ENCODE measurements at places on chromosomes 16 and 17. TPM values are rescaled to one million over a fixed set of nuclear protein-coding genes. Genes with fewer than 3 reads are reported as not detected.

- no peak for DNase-seq
Observed at GRCh38 chr17:66527335-66527734, 224.9 kb downstream of the PRKCA start.

GRCh38 chr17:74220946-74221818 is 7.8 kb downstream of the TTYH2 start:
- DNase-seq: no peak

DNA sequence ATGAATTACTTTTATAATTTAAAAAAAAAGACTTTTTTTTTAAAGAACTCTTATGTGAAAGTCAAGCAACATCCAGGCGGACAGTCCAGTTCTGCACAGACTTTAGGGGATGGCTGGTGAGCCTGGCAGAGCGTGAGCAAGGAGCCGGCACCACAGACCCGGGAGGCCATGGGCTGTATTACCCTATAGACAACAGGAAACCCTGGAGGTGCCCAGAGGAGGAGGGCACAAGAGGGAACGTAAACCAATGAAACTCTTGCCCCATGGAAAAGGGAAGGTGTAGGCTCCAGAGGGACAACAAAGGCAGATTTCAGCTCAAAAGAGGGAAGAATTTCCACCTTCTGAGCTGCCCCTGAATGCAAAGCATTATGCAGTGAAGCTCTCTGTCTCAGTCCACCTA is 25.5 kb upstream of the RPH3AL start:
- DNase-seq: no peak

- no peak for DNase-seq
Observed at GRCh38 chr16:50516401-50516800, 31.8 kb upstream of the NKD1 start.

DNA sequence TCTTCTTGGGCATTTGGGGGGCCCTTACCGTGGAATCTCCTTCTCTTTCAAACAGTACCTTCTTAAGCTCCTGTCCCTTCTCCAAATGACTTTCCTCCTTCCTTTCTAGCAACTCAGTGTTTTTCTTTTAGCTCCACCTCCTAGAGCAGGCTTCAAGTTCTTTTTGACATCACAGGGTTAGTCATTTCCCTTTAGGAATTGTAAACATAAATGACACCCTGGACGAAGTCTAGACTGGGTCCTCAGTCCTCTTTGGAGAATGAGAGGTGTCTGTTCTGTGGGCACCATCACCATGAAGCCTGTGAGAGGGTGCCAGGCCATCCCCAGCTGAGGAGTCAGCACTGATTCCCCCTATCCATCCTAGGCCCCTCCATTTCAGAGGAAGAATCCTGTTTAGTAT is 94.7 kb downstream of the SALL1 start:
- DNase-seq: no peak

DNA sequence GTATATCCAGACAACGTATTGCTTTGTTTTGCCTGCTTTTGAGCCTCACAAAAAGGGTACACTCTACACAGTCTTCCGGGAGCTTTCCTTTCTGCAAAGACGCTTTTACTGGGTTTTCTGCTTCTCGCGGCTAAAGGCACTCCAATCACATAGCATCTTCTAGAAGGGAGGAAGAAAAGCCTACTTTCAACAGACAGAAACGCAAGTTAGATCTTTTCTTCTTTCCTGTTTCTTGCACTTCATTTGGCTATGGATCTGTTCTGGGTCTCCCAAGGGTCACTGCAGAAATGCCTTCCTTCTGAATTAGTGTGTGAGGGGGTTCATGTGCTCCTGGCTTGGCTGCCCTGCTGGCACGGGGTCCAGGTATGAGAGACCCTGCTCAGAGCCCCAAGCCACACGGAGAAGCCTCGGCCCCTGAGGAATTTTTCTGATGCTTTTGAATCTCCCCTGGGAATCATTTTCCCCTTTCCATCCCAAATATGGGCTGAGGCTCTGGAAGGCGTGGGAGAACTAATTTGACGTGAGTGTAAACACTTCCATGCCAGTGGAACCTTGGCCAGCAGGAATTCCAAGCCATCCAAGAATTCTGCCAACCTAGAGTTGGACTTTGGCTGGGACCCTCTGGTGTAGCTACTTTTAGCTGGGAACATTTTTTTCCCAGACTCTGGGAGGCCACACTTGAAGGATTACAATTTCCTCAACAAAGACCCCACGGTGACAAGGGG is 49.6 kb upstream of the NKD1 start:
- DNase-seq: no peak

DNA sequence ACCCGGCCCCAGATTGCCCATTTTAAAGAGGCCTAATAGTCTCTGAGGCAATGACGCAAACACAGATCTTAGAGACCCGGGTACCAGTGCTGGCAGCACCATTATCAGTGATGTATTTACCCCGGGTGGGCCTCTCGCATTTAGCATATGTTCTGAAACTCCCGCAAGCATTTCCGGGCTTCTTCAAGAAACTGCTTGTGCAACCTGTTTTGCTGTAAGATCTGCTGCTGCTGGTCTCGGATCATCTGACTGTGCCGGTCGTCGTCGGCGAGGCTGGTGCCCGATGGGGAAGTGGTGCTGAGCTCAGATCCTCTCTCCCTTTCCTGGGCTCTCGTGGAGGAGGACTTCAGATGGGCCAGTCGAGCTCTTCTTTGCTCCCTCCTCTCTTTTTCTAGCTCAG is 12.5 kb downstream of the CEP295NL start:
- peak; percentile 46 for DNase-seq

GRCh38 chr16:79798416-79799053 is 198.0 kb upstream of the MAF start:
- no peak for DNase-seq

DNA sequence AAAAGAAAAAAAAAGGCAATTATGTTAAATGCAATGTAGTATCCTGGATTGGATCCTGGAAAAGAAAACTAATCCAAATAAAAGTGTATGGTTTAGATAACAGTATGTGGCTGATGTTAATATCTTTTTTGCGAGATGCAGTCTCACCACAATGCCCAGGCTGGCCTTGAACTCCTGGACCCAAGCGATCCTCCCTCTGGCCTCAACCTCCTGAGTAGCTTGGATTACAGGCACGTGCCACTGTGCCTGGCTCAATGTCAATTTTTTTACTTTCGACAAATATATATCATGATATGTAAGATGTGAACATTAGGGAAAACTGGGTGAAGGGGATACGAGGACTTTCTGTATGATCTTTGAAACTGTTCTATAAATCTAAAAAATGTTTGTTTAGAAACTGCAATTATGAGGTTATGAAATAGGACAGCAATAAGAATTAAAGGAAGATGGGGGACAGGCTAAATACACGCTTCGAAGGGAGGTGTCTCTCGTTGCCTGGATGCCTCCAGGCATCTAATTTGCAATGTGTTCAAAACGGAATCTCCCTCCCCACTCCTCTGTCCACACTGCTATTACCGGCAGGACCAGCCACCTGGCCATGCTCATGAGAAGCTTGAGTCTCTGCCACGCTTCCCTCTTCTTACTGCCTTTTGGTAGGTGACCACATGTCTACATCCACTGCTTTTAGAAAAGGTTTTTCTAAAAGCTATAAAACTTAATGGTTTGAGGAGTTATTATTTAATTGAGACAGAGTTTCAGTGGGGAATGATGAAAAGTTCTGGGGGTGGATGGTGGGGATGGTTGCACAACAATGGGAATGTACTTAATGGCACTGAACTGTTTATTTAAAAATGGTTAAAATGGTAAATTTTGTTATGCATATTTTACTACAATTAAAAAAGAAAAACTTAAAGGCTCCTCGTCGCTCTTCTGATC is 15.2 kb downstream of the UBE2O start:
- no peak for DNase-seq

The SPATA32 gene
- not detected for polyA plus RNA-seq

The TBC1D3L gene
- polyA plus RNA-seq: 17.9 TPM

The KRT33B gene
- not detected for polyA plus RNA-seq

The RHBDF2 gene
- polyA plus RNA-seq: 27.0 TPM

The COG8 gene
- 16.8 TPM for polyA plus RNA-seq

The TBC1D26 gene
- polyA plus RNA-seq: not detected
